ENCODE measurements at places on chromosomes 1 and 21.

DNA sequence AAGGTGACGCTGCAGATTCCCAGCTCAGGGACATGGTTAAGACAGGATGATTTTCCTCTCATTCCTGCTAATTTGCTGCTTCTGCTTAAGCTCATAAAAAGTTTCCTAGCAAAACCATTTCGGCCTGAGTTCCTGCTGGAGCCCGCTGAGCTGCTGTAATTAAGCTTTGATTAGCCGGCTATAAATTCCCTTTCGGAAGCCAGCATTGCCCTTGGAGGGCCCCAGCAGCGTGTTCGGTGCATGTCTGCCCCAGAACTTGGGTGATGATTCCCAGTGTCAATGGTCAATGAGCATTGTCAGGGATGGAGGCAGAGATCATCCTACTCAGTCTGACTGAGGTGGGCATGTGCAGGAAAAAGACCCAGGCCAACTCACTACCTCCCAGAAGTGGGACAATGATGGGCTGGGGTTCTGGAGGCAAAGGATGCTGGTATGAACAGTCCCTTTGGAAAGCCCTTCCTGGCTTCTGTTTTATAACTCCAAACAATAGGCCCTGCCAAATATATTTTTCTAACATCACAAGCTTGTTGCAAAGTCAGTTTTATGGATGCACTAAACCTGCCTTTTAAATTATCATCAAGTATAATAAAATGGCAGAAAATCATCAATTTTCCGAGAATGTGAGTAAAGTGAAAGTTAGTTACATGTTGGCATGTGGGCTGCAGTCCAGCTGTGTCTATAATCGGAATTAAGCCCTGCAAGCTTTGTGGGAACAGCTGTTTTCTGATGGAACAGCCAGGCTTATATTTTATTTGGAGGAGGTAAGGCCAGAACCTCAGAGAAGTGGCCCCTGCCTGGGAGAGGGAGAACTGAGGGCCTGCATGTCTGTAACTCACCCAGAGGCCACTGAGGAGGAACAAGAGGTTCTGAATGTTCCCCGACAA, 257.1 kb downstream of the GRIK3 start:
- DNase-seq, result no peak

DNA sequence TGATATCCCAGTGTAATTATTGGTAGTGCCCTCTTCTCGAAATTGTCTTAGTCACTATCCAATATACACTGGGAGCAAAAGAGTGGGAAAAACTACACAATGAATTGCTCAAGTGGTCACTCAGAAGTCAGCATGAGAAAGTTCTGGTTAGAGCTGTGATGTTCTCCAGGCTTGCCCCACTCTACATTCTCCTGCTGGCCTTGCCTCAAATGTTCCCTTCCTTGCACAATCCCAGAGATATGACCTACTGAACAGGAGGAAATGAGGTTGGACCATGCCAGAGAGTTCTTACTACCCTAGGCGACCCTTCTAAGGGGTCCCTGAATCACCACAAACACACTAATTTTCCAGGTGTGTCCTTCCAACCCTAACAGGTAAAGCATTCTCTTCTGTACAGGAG, 40.8 kb downstream of the GLUL start:
- DNase-seq, result no peak

DNA sequence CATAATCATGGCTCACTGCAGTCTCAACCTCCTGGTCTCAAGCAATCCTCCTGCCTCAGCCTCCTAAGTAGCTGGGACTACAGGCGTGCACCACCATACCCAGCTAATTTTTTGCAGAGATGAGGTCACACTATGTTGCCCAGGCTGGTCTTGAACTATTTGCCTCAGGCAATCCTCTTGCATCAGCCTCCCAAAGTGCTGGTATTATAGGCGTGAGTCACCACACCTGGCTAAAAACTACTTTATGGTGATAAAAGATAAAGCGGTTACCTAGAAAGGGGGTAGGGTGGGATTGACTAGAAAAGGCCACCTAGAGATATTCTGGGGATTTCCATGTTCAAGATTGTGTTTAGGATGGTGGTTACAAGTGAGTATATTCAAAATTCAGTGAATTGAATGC, 5.0 kb downstream of the TSTD1 start:
- DNase-seq, result no peak

DNA sequence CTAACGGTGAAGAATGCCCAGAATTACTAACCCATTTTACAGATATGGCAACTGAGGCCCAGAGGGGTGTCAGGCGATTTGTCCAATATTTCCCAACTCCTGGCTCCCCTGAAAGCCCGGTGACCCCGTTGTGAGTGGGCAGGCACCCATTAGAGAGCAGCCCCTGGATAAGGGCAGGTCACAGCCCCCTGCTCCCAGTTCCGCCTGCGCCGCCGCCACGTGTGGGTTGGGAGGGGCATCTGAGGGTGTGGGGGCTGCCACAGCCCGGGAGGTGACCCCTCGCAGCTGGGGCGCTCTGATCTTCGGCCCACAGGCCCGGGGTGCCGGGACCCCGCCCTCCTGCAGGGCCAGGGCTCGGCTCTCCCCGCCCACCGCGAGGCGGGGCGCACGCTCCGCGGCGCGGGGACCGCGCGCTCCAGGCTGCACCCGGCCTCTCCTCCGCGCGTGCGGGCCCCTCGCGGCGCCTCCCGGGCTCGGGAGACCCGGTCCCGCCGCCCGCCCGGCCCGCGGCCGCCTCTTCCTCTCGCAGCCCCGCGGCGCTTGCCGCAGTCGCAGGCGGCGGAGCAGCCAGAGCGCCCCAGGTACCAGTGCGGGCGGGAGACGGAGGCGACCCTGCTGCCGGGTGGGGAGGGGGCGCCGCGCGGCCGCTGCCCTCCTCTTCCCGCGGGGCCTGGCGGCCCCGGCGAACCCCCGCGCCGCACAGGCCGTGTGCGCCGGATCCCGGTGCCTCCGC, at the start of gene HTR6:
TSS of gene HTR6 (plus strand) at position 423 of the 733 bp plus-strand sequence. CDS start 879 bp downstream, outside the sequence.
- no peak for DNase-seq

DNA sequence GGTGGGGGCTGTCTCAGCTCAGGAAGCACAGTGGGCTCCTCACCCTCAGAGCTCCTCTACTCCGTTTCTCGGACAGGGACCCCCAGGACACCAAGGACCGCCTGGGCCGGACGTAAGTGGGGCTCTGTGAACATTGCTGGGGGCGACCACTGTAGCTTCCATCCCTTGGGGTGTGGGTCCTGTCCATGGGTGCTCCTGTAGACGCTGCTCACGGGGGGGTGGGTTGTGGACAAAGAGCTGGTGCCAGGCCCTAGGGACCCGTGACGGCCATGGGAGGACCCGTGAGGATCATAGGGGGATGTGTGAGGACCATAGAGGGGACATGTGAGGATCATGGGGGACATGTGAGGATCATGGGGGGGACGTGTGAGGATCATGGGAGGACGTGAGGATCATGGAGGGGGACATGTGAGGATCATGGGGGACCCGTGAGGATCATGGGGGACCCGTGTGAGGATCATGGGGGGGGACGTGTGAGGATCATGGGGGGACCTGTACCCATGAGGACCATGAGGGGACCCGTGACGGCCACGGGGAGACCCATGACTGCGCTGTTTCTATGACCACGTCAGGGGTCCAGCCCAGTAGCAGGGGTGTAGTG, 18.1 kb downstream of the COL6A1 start:
- no peak for DNase-seq

DNA sequence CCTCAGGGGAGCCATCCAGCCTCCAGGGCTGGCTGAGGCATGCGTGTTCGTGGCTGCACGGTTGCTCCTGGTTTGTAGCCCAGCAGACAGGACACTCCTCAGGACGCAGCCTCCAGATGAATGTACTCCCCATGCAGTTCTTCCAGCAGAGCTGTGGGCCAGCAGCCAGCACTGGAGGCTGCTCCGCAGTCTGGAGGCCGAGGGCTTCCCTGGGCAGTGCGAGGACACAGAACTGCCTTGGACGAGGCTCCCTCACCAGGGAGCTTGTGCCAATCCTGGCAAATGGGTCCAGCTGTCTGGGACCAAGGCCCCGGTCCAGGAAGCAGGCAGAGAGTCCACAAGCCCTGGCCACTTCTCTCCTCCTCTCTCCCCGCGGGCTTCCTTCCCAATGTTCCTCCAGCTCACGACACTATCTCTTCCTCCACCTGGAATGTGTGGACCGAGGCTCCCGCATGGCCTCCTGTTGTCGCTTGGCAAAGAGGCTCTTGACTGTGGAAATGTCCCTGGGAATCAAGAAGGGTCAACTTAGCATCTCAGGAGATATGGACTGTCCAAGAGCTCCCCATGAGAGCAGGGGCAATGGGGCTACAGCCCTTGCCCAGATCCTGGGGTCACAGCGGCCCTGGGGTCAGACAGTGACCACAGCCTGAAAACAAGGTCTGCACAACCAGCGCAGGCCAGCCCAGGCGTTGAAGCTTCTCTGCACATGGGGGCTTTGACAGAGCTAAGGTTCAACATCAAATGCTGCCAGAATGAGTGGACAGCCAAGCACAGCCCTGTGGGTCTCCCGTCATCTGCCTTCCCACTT, 5.3 kb downstream of the EDN2 start:
- DNase-seq, result no peak

GRCh38 chr1:38589036-38589435, 270.5 kb downstream of the RRAGC start:
- DNase-seq, result no peak

DNA sequence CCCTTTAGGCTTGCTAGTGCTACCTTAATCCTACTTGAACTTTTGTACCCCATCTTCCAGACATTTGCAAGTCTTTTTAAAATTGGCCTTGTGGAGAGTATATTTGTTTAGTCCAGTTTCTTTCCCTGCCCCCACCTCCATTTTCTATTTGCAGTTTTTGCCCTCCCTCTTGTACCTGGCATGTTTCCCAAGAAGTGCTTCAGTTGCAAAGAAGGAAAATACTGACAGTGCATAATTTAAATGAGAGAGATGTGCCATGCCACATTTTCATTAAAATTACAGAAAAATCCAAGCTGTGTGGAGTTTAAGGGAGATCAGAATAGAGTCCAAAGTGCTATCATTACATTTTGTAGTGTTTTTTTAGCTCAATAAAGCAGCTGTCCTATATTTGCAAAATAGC, 150.0 kb upstream of the ADGRL2 start:
- DNase-seq, result no peak

DNA sequence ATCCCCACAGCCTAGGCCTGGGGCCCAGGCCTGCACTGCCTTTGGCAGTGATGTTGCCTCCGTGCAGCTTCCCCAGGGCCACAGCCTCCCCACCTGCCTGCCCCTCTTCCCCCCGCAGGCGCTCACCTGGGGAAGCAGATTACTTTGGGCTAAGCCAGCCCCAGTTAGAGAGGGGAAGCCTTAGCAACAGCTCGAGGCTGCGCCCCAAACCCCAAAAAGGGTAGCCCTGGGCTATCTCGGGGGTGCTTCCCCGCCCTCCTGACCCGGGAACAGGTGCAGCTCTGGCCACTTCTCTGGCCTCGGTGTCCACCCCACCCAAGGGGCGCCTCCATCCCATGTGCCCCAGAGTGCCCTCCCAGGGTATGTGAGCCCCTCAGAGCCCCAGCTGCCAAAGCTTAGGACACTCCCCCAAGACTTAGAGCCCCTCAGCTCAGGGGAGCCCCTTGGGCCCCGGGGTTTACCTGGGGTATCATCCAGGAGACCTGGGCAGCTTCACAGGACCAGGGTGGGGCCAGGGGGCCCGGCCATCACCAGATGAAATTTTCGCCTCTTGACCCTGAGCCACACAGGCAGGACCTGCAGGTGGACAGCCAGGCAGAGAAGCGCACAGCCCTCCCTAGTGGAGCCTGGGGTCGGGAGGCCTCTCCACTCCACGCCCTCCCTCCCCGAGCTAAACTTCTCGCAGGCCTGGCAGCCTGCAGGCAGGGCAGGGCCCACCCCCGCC, 3.3 kb upstream of the TTC34 start:
- no peak for DNase-seq

- no peak for DNase-seq
Measured at GRCh38 chr1:43499898-43500297, 30.8 kb upstream of the PTPRF start.

GRCh38 chr1:233180641-233181364, 114.7 kb downstream of the PCNX2 start:
- no peak for DNase-seq
